ENCODE measurements at places on chromosomes 7 and 10.

- no peak for DNase-seq
These were observed 141.9 kb downstream of the GRM3 start for GRCh38 chr7:86785641-86786040.

GRCh38 chr7:30863706-30864035 lies 48.0 kb upstream of the AQP1 start:
- no peak for DNase-seq

GRCh38 chr7:149353739-149354504 lies 91.9 kb downstream of the ZNF783 start:
- no peak for DNase-seq

- no peak for DNase-seq
These were observed 35.4 kb upstream of the HBP1 start for GRCh38 chr7:107133396-107133795.

DNA sequence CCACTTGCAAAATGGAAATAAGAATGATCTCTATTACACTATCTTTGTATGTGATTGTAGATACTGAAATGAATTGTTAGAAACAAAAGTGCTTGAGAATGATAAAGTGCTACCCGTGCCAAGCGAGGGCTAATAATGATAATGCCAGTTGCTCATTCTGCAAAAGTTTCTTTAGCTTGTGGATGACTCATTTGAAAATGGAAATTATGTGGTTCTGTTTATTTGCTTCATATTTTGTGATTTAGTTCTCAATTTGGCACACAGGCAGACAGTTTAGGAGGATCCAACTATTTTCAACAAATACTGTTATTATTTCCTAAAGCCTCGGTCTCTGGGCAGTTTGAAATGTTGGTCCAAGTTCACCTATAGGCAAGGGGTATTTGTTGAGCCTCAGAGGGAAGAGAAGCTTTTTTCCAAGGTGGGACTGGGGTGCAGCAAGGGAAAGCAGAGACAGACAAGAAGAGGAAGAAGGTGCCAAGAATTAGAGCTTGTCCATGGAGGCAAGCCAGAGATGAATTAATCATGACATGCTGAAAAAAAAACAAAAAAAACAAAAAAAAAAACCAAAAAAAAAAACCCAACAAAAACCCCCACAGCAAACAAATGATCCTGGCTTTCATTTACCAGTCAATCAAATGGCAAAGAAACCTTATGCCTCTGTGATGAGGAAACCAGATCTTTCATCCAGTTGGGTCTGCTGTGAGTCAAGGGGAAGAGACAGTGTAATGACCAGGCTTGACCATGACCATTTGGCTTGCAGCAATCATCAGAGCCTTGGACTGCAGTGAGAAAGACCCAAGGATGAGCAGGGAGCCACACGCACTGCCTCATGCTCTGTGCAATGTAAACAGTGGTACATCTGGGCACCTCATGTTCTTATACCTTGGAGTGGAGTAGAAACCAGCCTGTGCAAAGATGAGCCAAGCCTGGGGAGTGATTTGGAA lies 285.0 kb upstream of the HABP2 start:
- DNase-seq = no peak
